ENCODE measurements at places on chromosomes 12 and 14.

- DNase-seq, result no peak
Observed at GRCh38 chr12:82600379-82600778, 86.3 kb upstream of the TMTC2 start.

DNA sequence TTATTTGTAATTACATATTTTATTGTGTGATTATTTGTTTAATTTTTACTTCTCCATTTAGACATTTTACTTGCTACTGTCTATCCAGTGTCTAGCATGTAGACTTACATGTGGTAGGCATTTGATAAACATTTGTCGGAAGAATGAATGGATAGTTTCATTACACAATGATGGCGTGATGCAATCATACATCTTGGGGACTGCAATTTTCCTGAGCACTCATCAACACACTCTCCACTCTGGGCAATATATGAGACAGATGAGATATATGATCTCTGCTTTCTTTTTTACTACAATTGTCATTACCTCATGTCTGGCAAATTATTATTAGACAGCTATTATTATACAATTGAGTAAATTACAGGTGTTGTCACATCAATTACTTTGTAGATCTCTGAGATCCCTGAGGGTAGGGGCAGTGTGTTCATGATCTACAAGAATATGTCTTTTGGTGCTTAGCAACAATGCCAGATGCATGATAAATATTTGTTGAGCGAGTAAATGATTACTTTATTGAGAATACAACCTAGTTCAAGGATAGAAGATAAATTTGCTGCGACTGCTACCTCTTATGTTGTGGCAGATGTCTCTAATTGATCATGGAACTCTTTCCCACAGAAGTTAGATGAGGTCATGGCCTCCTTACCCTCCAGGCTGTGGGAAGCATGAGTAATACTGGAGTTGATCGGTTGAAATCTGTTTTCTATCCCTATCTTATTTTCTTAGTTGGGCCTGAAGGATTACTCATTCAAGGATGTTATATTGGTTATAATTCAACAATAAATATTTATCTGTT is 416.0 kb downstream of the LRIG3 start:
- DNase-seq, result no peak

- DNase-seq, result no peak
Observed at GRCh38 chr12:76033081-76034011, 1.8 kb upstream of the PHLDA1 start.

DNA sequence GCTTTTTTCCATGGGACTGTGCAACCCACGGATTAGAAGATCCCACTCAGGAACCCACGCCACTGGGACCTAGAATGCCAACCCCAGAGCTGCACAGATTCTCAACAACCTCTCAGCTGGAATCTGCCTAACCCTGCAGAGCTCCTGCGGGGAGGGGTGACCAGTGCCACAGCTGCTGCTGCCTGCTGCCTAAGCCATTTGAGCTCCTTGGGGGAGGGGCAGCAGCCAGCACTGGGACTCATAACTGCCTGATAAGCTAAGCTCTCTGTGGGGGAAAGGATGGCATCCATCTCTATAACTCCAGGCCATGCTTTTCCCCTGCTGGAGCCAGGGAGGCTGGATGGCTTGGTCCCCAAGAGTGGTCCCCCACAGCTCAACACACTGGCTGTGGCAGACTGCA is 182.8 kb downstream of the SLC5A8 start:
- DNase-seq, result no peak

- no peak for DNase-seq
Observed at GRCh38 chr12:96044017-96044942, 8.9 kb upstream of the LTA4H start.

- DNase-seq, result no peak
Observed at GRCh38 chr12:51070004-51070403, 13.4 kb downstream of the CSRNP2 start.

DNA sequence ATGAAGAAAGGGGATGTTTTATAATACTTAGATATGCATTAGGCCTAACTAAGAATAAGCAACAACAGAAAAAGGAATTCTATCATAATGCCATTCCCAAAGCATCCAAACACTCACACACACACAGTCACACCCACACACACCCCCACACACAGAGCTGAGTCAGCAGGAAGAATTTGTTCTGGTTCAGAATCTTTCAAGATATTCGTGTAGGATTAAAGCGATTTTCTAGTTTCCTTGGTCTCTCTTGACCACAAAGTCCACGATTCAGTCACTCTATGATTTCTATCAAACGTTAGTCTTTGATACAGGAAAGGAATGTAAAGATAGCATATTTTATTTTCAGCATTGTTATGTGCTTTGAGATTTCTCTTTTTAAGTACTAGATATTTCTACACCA is 382.6 kb upstream of the DCN start:
- DNase-seq, result peak; percentile 16

DNA sequence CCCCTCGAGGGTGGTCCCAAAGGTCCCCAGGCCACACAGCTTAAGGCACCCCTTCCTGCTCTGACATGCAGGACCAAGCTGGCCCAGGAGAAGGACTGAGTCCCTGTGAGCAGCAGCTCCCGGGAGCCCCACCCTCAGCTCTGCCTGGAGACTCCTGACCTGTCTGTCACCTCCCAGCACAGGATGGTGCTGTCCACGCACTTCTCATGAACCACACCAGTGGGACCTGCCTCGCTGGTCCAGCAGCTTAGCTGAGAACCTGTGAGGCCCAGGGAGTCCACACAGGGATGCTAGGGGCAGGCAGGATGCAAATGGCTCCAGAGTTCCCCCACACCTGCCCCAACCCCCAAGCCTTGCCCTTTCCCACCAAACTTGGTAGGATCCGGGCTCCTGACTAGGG is 27.7 kb downstream of the CCDC85C start:
- no peak for DNase-seq

DNA sequence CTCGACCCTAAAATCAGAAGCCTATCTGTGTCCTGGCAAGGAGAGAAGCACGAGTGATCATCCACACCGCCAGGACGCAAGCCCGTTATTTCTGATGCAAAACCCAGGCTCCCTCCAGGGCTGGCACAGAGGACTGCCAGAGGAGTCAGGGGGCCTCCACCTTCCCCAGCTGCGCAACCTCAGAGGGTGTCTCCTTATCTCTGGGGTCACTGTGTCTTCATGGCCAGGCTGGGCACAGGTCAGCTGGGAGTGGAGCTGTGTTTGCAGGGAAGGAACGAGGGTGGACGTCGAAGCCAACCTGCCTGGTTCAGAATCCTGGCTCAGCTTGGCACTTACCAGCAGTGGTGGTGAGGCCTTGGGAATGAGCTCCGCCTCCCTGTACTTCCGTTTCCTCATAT is 12.0 kb upstream of the SERPINA3 start:
- no peak for DNase-seq

GRCh38 chr12:27472604-27473003 is 26.1 kb downstream of the SMCO2 start:
- no peak for DNase-seq

DNA sequence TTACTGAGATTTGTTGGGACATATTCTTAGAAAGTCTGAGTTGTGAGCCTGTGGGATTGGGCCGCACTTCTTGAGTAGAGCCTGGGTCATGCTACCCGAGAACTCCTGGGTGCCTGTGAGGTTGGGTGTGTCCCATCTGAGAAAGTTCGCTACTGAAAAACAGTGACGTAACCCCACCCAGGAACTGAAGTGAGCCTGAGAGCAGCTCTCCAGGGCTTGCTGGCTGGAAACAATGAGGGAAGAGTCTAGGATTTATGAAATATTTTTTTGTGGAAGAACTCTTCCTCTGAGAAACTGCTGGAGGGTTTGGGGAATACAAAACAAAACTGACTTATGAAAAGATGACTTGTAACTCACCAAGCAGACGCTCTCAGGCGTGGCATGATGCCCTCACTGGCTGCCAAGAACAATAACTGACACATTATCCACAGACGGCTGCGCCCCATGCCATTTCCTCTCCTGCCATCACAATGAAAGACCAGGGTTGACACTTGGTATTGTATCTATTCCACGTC is 69.2 kb downstream of the RASSF3 start:
- DNase-seq, result peak; percentile 55

GRCh38 chr12:95653771-95654546 is 102.7 kb upstream of the USP44 start:
- DNase-seq, result no peak

- DNase-seq, result no peak
Observed at GRCh38 chr12:22803725-22804124, 178.8 kb downstream of the ETNK1 start.

Data from stimulated activated CD4-positive, alpha-beta T cell treated with anti-CD3 and anti-CD28 coated beads, Interleukin-1b, Interleukin-23, amount 100 ng/mL, for 48 hours (primary cell).